Pancreas (tissue), 10 donors: ENCODE measurements at places on chromosomes 13 and 19. TPM values are rescaled to one million over a fixed set of nuclear protein-coding genes. Genes with fewer than 3 reads are reported as not detected.

The NLRP5 gene
- not detected for total RNA-seq

The RASGRP4 gene
- total RNA-seq: 0.20 TPM

The WDR87 gene
- not detected for total RNA-seq

The ZNF256 gene
- 2.6 TPM for total RNA-seq

The TEX26 gene
- total RNA-seq: 0.17 TPM

The ZNF358 gene
- 23.7 TPM for total RNA-seq

The PCDH9 gene
- total RNA-seq: 1.7 TPM

The ZNF99 gene
- not detected for total RNA-seq
